Glutamatergic neuron (in vitro differentiated cells): ENCODE measurements at places on chromosomes 12 and 14. TPM values are rescaled to one million over a fixed set of nuclear protein-coding genes. Genes with fewer than 3 reads are reported as not detected.

The DAO gene
- not detected for total RNA-seq

The OR2AP1 gene
- total RNA-seq: not detected

DNA sequence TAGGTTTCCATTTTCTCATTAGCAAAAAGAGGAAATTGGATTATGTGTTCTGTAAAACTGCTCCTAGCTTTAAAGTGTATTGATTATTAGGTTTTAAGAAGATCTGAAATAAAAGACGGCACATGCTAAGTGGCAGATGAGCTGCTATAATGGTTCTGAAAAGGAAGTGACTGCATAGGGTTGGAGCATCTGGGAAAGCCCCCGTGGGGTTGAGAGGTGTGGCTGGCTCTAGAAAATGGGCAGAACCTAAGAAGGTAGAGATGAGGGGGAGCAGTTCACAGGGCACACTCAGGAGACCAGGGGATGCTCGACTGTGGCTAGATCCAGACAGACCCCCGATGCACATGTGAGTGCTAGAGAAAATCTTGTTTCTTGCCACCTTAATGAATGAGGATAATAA is 1.9 kb downstream of the IFNG-AS1 start:
- DNase-seq: peak; percentile 23
- no peaks in the 10 kb centered on the region for H3K27me3 ChIP-seq

GRCh38 chr12:105332925-105333324 is 2.4 kb downstream of the C12orf75 start:
- no peak for DNase-seq
- no peak overlapping the region for H3K27ac ChIP-seq
- H3K4me1 ChIP-seq: peaks cover 1% of the 10 kb centered on the region
- H3K27me3 ChIP-seq: peaks cover 3% of the 10 kb centered on the region

DNA sequence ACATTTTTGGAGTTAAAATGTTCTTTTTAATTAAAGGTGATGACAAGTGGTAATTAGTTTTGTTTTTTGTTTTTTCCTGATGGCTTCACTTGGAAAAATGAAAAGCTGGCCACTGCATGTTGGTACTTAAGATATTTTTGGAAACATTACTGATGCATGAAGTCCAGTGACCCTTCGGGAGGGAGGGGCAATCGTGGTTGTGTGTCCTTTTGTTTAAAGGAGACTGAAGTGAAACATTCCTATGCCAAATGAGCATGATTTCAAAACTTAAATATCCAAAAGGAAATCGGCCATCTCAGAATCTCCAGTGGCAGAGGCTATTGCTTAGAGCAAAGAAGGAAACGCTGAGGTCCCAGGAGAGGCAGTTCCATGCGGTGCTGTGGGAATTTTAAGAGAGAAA is 20.1 kb downstream of the LTBP2 start:
- no peak overlapping the region for H3K4me3 ChIP-seq
- DNase-seq: no peak
- no peaks in the 10 kb centered on the region for H3K36me3 ChIP-seq
- peaks cover 4% of the 10 kb centered on the region for H3K27me3 ChIP-seq
- H3K27ac ChIP-seq: no peak overlapping the region
- H3K4me1 ChIP-seq: peaks cover 9% of the 10 kb centered on the region

- DNase-seq: no peak
- no peak overlapping the region for H3K27ac ChIP-seq
- peaks cover 2% of the 10 kb centered on the region for H3K27me3 ChIP-seq
- H3K36me3 ChIP-seq: no peaks in the 10 kb centered on the region
- peaks cover 8% of the 10 kb centered on the region for H3K4me1 ChIP-seq
These were observed 41.6 kb downstream of the FBXO21 start for GRCh38 chr12:117148642-117149041.
